Activated CD4-positive, alpha-beta T cell treated with anti-CD3 and anti-CD28 coated beads, Interleukin-2, amount 50 U/mL, for 16 hours (primary cell): ENCODE measurements at places on chromosomes 2 and 18.

- no peak for DNase-seq
Measured at GRCh38 chr2:226636586-226636985, 163.0 kb downstream of the IRS1 start.

DNA sequence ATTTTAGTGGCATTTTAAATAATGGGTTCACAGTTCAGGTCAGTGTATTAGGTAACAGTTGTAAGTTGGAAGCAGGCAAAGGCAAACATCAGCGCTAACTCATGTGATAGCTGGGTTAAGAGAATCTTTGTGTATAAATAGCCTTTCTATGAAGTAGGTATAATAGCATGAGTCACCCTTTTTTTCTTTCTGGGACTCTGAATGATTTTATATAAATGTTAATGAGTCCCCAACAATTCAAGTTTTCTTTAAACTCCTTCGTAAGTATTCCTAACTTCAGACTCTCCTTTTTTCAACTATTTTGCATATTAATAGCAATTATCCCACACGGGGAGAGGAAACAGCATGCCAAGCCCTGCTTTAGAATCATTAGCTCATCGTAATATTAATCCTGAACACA is 384.3 kb downstream of the PIK3C3 start:
- DNase-seq: no peak

DNA sequence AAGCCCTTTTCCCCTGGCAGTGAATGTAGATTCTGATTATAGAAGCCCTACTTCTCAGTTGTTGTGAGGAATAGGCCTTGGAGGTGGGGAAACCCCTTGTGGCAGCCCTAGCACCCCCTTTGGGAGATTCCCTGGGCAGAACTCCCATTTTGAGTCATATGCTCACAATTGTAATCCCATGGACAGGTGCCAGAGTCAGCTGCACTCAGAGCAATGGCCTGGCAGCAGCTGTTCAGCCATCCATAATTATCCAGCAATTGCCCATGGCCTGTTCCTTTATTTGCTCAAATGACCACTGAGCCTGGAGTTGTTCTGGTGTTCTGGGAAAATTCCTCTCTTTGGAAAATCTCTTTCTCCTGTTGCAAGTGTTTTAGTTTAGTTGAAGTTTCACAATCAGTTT is 71.7 kb downstream of the PTRHD1 start:
- DNase-seq: peak; percentile 12

DNA sequence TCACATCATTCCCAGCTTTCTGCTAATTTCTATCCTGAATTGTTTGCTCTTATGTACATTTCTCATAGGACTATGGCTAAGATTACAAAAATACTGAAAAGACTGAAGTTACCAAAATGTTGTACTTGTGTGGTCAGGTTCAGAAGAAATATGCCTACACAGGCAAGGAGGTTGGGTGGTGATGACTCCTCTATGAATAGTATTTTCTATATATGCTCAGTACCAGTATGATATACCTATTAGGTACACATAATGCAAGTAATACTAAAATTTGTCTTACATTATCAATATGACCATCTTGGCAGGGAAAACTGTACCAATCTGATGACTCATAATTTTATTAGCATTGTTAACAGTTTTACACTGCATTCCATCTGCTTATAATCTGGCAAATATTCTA is 12.2 kb upstream of the ORC2 start:
- no peak for DNase-seq

- no peak for DNase-seq
Measured at GRCh38 chr2:22078701-22079100, 954.9 kb downstream of the TDRD15 start.

DNA sequence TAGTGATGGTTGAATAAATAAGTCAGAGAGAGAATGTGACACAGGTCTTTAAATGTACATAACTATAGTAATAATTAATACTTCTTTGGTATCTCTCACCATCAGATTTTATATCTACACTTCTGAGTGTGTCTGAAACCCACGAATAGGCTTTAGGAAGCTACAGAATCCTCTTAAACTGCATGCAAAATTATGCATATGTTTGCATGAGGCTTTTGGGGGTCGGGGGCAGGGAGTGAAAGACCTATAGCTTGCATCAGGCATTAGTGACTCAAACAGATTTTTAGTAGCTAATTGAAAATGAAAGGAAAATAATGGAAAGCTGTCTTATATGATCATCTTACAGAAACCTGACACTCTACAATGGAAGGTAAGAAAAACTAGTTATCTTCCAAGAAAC is 14.9 kb downstream of the LRPPRC start:
- DNase-seq: no peak

DNA sequence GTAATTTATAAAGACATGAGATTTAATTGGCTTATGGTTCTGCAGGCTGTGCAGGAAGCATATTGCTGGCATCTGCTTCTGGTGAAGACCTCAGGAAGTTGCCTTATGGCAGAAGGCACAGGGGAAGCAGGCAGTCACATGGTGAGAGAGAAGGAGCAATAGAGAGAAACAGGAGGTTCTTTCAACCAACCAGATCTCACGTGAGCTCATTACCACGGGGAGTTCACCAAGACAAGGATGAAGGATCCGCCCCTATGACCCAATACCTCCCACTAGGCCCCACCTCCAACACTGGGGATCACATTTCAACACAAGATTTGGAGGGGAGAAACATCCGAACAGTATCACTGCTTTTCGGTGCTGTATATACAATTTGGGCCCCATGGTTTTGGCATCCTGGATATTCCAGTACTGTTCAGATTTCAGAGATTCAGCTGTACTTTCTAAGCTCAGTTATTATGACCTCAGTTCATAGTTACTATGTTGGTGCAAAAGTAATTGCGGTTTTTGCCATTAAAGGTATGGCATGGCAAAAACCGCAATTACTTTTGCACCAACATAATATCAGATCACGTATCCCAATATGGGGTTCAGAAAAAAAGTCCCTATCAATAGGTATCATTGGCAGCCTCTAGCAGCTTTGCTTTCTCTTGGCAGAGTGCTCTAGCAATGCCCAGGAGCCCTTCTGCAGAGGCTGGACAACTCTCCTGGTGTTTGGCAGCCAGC is 189.6 kb upstream of the SIX3 start:
- no peak for DNase-seq

DNA sequence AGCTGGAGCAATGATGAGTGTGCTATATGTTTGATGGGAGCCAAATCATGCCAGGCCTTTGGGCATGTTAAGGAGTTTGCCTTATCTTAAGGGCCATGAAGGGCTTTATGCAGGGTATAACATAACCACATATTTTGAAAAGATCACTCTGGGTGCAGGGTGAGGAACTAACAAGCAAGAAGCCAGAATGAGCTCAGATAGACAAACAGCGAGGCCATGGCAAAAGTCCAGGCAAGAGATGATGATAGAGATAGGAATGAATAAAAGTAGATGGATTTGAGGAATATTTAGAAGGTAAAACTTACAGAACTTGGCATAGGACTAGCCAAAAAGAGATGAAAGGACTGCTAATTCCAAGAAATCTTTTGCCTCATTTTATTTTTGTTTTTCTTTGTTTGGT is 6.7 kb downstream of the GALNT3 start:
- DNase-seq: no peak

GRCh38 chr2:132448771-132449170 is 32.2 kb downstream of the GPR39 start:
- DNase-seq: no peak

- DNase-seq: no peak
Measured at GRCh38 chr2:22134421-22134820, 1010.7 kb downstream of the TDRD15 start.

DNA sequence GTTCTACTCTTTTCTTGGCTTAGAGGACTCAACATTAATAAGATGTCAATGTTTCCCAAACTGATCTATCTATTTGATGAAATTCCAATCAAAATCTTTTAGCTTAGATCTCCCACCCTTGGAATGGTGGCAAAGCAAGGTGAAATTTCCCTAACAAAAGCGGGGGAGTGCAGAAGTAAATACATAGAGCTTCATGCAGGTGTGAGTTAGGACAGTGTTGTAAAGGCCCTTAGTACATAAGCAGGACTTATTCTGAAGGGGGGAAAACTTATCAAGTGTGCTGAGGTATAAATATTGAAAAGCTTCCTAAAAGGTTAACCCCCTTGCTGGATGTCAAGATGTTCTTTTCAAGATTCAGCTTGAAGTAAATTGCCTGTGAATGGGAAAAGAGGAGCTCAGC is 608.6 kb upstream of the CELF4 start:
- DNase-seq: no peak

DNA sequence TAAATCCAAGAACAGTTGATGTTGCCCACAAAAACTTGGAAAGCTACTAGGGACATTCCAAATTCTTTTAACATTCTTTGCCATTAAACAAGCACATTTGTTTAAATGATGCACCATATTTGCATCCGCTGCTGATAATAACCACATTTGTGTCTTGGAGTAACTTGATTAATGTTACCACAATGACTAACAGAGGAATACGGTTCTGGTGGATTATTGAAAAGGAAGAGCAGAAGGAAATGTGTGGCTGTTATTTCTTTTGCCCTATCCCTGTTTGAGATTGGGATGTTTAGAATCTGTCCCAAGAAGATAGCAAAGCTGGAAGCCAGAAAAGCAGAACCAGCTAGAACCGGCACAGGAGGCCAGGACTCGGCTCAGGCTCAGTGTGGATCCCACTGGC is 39.2 kb upstream of the RASGRP3 start:
- DNase-seq: no peak

- no peak for DNase-seq
Measured at GRCh38 chr2:212708355-212708754, 169.8 kb upstream of the ERBB4 start.

DNA sequence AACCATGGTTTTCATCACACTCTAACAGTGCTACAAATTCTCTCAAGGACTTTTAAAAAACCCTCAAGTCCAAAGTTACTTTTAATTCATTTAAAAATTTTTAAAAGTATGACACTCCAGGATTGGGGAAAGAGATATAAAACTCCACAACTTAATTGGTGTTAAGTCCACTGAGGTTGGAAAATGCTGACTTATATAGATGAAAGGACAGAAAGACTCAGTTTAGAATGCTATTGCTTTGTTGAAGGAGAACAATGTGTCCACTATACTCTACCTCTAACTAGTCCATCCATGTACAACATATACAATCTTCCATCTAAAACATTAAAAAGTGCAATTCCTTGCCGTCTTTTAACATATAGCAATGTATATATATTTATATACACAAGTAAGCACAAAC is 41.2 kb downstream of the CABYR start:
- DNase-seq: no peak

GRCh38 chr2:223197046-223197445 is 145.1 kb downstream of the KCNE4 start:
- no peak for DNase-seq

DNA sequence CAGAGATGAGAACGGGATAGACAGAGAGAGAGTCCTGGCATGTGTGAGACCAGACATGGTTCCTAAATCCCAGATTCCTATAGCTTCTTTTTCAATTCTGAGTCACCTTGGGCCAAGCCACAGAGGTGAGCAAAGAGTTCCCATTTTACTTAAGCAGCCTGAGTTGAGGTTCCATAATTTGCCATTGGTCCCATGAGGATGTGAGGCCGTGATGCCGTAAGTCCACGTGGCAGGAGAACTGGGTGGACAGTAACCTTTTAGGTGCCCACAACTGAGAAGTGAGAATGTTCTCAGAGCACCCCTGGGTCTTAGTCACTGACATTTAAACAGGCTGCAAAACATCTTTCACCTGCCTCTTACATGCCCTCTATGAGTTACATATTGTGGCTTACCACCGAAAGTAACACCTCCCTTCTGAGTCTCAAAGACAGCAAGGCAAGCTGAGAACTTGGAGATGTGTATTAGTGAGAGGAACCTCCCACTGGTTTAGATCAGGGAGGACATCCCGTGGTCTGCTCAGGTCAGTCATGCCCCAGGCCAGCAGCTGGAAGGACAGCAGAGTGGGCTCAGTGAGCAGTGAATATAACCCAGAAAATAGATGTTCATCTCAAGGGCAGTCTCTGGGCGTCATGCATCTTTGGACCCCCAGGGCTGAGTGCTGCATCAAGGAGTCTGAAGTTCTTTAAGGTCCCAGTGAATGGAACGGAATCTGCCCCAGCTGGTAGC is 127.9 kb upstream of the LGALSL start:
- peak; percentile 94 for DNase-seq

DNA sequence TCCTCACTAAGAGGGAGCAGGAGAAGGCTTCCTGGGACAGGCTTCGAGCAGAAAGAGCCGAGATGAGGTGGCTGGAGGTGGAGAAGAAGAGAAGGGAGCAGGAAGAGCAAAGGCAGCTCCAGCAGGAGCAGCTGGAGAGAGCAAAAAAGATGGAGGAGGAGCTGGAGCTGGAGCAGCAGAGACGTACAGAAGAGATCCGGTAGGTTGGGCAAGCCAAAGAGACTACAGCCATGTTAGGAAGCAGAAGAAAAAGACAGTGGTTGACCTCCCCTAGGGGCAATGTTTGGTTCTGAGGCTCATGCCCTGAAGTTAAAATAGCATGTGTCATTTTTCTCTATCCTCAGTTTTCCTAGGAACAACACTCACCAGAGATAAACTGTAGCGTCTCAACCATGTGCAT is 45.1 kb downstream of the SUMO1 start:
- no peak for DNase-seq

- no peak for DNase-seq
Measured at GRCh38 chr2:43763091-43763490, 10.7 kb upstream of the DYNC2LI1 start.

DNA sequence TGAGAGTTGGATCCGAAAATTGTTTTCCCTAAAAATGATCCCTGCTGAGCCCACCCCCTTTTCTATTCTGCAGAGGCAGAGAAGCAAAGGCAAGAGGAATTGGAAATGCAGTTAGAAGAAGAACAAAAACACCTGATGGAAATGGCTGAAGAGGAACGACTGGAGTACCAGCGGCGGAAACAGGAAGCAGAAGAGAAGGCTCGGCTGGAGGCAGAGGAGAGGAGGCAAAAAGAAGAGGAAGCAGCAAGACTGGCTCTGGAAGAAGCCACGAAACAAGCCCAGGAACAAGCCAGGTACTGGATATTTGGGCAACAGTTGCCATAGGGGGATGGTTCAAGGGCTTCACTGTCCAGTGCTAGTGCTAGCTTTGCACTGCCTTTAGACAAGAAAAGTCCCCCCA is 41.7 kb downstream of the SUMO1 start:
- DNase-seq: no peak

DNA sequence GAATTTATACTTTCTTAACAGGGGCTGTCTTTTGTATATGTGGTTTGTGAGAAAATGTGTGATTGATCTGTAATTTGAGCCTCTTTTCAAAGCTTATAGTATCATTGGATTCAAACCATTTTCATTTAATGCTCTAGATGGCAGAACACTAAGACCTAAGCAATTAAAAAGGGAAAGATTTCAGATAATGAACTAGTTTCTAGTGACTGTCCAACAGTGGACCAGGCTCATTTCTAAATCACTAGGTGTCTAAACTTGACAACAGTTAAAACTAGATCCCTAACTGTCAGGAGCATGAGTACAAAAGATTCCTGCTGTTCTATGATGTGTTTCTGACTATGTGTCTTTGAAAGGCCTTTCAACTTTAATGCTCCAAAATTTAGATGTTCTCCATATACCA is 54.6 kb downstream of the ANKRD44 start:
- DNase-seq: no peak

DNA sequence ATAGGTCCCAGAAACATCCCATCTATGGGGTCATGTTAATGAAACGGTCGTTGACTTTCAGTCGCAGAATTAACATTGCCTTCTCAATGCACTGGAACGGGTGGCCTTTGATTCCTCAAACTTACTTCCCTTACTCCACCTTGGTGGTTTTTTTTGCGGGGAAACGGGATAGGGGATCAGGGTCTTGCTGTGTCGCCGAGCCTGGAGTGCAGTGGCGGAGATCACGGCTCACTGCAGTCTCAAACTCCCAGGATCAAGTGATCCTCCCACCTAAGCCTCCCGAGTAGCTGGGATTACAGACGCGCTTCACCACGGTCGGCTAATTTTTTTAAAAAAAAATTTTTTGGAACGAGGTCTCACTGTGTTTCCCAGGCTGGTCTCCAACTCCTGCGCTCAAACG is 754 bp downstream of the ATG16L1 start:
- no peak for DNase-seq
